Hindlimb muscle (tissue), 1 donor: ENCODE measurements at places on chromosomes 7 and 10.

- DNase-seq: no peak
Observed at GRCh38 chr7:42181566-42181965, 55.4 kb downstream of the GLI3 start.

- peak; percentile 27 for DNase-seq
Observed at GRCh38 chr7:93018716-93019115, 99.1 kb downstream of the SAMD9 start.

DNA sequence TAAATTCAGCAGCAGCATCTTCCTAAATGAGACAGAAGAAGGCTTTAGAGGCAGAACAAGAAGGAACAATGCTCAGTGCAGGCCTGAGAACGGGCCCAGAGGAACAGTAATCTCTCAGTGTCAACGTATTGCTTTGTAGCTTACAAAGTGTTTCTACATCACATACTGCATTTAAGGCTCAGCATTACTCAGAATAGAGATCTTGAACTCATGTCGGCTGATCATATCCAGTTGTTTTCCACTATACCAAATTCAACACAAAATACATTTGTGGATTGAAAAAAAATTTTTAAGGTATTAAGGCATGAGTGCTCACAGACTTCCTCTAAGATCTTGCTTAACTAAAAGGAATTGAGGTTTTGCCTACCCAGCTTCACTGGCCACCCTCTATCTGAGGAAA, 325.1 kb downstream of the HPSE2 start:
- DNase-seq: no peak

GRCh38 chr10:9992661-9993060, 1025.0 kb upstream of the CELF2 start:
- peak; percentile 16 for DNase-seq

DNA sequence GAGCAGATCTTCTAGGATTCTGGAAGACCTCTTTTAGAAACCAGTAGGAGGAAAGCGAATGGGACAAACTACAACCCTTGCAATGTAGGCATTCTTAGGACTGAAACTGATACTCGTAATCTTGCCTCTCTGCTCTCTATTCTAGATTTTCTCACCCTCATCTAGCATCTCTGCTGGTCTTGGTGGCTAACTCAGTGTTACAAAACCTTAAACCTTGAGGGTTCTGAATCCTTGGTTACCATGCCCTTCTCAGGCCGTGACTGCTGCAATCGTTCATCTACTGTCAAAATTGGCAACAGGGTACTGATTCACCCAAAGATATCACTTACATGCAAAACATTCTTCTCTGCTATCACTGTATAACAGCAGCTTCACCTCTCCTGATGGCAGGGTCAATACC, 55.2 kb downstream of the SAMD9 start:
- no peak for DNase-seq

GRCh38 chr10:72888151-72888638, 5.3 kb upstream of the OIT3 start:
- DNase-seq: no peak

GRCh38 chr10:114764656-114765055, 56.9 kb upstream of the FHIP2A start:
- no peak for DNase-seq

DNA sequence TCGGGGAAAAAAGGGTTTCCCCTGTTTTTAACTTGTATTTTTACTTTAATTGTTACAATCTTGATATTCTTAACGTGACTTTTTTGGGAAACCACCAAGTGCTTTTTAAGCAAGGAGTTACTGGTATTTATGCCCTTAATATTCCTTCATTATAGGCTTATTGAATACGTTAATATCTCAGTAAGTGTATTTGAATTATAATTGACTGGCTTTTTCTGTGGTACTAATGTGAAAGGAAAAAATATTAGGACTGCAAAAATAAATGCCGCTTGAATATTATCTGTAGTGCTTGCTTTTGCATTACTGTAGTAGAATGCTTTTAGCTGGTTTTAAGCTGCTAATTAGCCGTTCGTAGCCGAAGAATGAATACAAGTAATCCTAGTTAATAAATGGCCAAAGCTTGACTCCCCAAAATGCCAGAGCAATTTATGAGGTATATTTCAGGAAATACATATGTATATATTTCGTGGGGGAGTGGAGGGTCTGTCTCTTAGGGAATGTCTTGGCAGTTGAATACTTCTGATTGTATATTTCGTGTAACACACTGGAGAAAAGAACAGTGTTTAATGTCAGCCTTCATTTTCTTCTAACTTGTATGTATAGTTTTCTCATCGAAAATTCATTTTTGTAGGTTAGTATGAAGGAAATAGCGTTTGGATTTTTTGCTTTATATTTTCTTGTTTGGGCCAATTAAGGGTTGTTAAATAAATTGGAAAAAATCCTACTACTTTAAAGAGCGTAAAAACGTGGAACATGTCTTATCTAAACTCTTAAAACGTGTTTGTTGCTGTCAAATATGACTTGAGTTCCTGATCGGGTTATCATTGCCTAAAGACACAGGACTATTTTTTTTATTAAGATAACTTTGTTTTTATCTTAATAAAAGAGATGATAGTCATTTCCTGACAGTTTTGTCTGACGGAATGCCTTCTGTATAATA, 1.5 kb downstream of the PDCD4 start:
- no peak for DNase-seq
